ENCODE measurements at places on chromosomes 5 and 9.
A peak's percentile ranks its signal among the peaks of the same experiment; 100 is the strongest.

DNA sequence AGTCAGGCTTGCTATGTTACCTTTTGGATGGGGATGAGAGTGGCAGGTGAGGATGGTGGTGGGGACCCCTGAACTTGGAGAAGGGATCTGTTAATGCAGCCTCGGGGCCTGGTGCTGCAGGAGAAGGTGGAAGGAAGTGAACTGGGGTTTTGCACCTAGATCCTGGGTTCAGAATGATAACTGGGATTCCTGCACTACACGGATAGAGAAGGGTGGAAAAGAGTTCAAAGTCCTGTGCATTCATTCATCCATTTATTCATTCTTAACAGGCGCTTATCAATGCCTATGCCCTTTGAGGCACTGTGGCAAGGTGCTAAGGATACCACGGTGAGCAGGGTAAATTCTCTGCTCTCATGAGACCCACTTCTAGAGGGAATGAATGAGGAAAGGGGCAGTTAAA lies 41.7 kb upstream of the TJP2 start:
- DNase-seq = no peak

DNA sequence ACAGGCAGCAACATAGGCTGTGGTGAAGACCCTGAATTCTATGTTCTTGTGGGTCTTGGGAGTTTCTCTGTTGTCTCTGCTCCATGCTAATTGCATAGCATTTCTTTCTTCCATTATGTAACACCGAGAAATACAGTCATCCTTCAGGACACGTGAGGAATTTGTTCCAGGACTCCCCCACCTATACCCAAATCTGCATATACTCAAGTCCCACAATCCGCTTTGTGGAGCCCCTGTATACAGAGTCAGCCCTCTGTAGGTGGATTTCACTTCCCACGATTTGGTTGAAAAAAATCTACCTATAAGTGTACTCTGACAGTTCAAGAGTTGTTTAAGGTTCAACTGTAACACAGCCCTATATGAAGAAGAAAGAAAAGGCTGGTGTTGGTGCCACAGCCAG lies 22.1 kb downstream of the ANKRD33B start:
- no peak for DNase-seq

GRCh38 chr9:21789541-21790037 lies 12.8 kb upstream of the MTAP start:
- DNase-seq = peak; percentile 67

- DNase-seq = no peak
Observed at GRCh38 chr9:133979273-133979920, 12.7 kb downstream of the VAV2 start.

DNA sequence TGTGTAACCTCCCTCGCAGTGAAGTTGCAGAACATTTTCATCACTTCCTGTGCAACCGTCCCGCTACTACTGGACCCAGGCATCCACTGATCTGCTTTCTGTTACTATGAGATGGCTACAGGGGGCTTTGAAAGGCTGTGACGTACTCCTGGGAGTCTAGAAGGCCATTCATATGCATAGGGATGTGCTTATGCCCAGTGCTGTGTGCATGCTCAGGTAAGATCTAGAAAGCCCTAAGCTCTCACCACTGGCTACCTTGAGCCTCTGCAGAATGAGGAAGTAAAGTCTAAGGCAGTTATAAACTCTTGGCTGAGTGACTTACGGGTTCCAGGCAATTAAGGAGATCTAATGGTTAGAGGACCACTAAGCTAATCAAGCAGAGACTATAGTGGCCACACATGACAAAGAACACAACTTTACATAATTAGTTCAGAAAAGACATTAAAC lies 11.8 kb downstream of the HNRNPAB start:
- DNase-seq = no peak

DNA sequence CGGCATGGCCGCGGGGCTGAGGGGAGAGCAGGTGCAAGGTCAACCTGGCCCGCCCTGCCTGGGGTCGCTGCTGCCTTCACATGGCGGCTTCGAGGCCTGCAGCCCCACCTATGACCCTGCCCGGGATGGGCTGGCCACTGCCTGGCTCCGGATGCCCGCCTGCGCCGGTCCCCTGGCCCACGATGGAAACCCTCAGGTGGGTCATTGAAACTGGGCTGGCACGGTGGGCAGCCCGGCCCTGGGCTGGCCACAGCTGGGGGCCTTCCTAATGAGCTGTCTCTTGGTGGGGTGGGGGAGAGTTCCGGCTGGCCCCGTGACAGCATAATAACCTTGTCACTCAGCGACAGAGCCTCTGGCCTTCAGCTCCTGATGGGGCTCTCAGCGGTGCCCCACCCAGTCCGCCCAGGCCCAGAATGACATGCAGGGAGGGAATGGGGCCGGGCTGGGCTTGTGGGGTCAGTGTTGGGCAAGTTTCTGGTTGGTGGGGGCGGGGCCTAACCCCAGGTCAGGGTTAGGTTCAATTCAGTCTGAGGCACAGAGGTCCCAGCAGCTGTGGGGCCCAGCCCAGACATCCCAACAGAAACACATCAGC lies at the start of gene CCDC187:
Gene CCDC187, minus strand, starts transcription at position 270 of the 592 bp plus-strand sequence. Its CDS starts 264 bp downstream, at position 6.
- no peak for DNase-seq

DNA sequence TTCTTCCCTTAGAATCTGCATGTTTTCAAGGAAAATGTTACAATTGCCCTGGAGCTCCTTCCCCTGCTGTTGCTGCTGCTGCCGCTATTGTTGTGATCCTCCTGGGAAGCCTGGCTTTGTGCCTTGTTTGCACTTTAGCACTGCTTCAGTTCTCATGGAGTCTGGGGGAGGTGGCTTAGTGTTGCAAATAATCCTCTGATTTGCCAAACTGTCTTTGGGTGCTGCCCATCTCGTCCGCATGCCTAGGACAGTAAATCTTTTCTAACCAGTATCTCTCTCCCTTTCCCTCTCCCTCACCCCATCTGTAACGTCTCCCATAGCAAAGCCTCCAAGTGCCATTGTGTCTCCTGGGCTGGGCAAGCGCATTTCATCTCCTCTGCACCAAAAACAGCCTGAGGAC lies 30.3 kb downstream of the FAM240B start:
- DNase-seq = no peak

DNA sequence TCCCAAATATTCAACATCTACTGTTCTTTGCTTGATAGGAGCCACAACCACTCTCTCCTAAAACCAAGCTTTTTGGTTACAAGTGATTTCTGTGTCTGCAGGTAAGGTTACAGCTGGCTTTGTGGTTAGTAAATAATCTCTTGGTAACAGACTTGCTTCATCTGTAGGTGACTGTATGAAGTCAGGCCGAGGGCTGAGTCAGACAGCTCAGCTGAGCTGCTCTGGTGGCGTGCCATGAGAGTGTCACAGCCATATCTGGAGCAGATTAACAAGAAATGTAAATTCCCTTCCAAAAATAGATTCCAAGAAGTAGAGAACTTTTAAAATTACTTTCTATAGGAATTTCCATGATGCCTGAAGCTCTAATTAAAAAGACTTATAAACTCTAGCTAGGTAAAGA lies 23.7 kb upstream of the TAS2R1 start:
- no peak for DNase-seq

DNA sequence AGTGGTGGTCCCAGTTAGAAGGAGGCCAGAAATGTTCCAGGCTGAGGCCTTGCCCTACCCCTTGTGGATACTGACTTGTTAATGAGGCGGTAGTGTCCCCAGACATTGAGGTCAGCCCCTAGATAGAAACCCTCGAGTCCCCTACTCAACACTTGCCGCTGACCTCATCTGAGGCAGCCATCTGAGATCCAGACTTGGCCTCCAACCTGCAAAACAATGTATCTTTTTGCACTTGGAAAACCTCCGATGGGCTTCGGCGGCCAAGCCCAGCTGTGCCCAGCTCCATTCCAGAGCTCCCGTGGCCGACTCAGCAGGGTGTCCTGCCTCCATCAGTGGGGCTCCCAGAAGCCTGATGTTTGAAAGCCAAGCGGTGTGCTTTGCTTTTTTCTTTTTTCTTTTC lies 122.1 kb downstream of the WNK2 start:
- no peak for DNase-seq

DNA sequence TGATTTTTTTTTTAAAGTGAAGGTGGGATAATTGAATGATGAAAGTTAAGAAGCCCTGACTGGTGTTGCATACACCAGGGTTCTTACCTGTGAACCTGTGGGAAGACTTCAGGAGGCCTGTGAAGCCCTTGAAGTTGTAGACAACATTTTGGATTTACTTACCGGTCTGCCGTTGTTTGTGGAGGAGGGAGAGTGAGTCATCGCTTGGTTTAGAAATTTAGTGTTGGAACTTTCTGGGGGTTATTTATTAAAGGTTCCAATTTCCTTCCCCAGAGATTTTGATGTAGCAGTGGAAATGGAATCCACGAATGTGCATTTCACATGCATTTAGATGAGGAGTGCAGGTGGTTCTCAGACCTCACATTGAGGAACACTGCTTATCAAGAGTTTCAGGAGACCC lies 49.6 kb downstream of the ARHGAP26 start:
- no peak for DNase-seq

DNA sequence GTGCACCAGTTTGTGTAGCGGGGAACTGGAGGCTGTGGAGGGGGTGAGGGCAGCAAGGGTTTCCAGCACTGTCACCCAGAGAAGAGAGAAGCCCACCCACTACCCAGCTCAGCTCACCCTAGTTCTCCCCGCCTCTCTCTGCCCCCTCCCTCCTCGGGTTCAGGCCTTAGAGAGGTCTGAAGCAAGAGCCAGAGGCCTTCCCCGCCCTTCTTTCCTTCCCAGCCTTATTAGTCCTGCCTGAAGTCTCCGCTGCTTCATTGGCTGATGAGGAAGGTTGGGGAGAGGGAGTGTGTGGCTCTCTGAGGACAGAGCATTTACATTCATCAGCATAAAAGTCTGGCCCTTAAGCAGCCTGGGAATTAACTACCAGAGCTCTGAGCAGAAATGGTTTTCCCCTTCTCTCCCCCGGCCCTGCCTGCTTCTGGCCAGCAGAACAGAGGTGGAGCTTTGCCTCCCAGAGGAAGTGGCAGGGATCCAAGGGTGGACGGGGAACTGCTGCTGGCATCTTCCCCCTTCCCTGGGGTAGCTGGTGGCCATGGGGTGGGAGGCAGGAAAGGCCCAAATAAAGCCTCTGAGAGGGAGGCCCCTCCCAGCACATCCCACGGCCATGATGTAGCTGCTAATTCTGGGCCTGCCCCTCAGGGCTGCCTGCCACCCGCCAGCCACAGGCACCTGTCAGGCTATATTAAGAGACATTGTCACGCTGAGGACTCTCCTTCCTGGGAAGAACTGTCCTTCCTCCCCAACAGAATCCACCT lies 4.1 kb downstream of the DNAJB5 start:
- no peak for DNase-seq

- DNase-seq = no peak
Observed at GRCh38 chr5:135223891-135224625, 175.0 kb downstream of the MACROH2A1 start.

DNA sequence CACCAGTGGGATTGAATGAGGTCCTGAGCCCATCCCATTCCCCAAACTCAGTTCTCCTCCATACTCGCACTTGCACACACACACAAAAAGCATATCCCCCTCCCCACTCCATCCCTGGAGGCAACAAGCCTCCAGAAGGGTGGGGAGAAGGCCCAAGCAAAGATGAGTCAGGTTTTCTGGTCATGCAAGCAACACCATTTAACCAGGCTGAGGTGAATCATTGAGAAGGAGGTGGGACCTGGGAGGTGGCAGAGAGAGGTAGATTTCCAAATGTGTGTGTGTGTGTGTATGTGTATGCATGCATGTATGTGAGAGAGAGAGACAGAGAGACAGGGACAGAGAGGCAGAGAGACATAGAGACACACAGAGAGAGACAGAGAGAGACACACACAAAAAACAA lies 185.2 kb upstream of the TRIM32 start:
- DNase-seq = no peak

- DNase-seq = no peak
Observed at GRCh38 chr5:97874491-97874890, 691.4 kb upstream of the RIOK2 start.

- DNase-seq = no peak
Observed at GRCh38 chr9:78006734-78007133, 24.9 kb downstream of the GNAQ start.

DNA sequence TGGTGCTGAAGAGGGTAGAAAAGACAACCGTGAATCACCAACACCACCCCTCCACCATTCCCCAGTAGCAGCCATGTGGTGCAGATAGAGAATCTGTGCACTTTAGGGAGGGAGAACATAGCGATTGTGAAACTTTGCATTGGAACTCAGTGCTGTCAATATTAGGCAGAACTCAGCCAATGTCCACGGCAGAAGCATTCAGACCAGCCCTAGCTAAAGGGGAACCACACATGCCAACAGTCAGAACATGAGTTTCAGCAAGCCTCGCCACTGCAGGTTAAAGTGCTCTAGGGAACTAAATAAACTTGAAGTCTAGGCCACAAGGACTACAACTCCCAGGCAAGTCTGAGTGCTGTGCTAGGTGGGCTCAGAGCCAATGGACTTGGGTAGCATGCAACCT lies 38.5 kb upstream of the DEPDC1B start:
- no peak for DNase-seq

GRCh38 chr9:115668521-115668920 lies 485.1 kb upstream of the PAPPA start:
- no peak for DNase-seq

DNA sequence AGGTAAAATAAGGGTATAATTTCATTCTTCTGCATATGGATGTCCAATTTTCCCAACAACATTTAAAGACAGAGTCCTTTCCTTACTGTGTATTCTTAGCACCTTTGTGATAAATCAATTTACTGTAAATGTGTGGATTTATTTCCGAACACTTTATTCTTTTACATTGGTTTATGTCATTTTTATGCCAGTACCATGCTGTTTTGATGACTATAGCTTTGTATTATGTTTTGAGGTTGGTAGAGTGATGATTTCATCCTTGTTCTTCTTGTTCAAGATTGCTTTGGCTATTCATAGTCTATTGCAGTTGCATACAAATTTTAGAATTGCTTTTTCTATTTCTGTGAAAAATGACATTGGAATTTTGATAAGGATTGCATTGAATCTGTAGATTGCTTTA lies 53.4 kb upstream of the CCDC152 start:
- no peak for DNase-seq

Measured in CD8-positive, alpha-beta T cell (primary cell).